Stimulated activated CD4-positive, alpha-beta T cell treated with anti-CD3 and anti-CD28 coated beads, Interleukin-12 subunit alpha, Interleukin-12 subunit beta, amount 100 ng/mL, for 4 hours (primary cell): ENCODE measurements at places on chromosomes 11 and 22.

GRCh38 chr22:47176026-47176389, 413.6 kb downstream of the TBC1D22A start:
- no peak for DNase-seq

GRCh38 chr11:23423104-23423503, 562.8 kb upstream of the CCDC179 start:
- no peak for DNase-seq

- no peak for DNase-seq
These were observed 136.0 kb upstream of the ARHGAP42 start for GRCh38 chr11:100550912-100551632.

GRCh38 chr11:3136546-3137455, 28.3 kb downstream of the OSBPL5 start:
- DNase-seq: no peak

DNA sequence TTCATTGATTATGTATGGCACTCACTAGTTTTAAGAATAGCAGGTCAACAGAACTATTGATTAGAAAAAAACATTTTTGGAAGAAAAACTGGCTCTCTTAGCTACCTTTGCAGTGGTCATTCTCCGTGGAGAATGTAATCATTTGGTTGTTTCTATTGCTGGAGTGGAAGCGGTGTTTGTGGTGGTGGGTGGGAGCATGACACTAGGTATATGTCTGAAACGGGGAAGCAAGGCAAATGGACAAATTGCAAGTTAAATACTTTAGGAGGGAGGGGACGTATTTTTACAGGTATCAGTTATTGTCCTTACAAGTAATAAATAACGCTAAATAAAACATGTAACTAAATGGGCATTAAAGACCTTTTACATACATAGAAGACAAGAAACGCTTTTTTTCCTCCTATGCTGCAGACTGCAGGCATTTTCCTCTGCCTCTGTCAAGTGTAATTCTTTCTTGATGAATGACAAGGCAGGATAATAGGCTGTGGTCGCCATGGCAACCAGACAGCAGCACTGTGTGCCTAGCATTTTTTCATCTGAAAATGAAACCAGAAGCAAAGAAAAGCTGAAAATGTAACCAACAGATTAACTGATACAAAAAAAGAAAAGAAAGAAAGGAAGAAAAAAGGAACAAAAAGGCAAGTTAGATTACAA, 46.2 kb downstream of the BLID start:
- no peak for DNase-seq

- no peak for DNase-seq
These were observed 88.5 kb upstream of the SYT13 start for GRCh38 chr11:45374653-45375059.

DNA sequence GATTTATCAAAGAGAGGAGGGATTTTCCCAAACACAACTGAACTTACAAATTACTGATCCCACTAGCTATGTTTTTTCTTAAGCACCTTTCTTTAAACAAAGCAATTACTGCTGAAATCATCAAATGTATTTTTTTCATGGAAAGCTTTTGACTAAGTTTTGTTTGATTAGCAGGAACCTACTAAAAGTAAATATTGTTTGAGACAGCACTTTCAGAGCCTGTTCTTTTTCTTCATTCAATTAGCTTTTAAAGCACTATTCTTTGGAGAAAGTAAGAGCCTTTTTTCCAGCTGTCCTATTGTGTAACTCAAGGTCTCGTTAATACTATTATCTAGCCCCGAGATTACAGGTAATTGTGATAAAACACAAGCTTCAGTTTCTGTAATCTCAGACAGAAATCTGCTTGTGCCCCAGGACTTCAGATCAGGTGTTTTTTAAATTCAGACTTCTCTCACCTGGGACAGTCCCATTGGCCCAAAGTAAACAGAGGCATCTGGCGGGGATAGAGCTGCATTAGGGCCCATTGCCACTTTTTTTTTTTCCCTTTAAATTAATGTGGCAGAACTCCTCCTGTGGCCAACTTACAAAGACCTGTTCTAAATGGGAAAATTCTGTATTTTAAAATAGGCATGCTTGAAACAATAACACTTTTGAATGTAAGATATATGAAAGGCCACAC, 11.0 kb downstream of the CSTPP1 start:
- no peak for DNase-seq

- no peak for DNase-seq
These were observed 106.8 kb downstream of the DCDC1 start for GRCh38 chr11:31262761-31263160.

DNA sequence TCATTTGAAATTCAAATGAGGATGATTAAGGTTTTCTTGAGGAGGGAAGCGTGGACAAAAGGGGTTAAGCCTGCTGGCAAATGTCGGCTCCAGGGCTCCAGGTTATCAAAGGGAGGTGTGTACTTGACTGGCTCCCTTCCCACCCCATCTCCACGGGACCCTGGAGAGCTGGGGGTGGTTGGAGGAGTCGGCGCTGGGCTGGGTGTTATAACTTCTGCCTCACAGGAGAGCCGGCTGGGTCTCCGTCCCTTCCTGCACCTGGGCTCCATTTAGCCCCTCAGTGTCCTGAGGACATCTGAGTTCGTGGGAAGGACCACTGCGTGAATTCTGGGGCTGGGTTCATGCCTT, 15.6 kb downstream of the POU2F3 start:
- no peak for DNase-seq

DNA sequence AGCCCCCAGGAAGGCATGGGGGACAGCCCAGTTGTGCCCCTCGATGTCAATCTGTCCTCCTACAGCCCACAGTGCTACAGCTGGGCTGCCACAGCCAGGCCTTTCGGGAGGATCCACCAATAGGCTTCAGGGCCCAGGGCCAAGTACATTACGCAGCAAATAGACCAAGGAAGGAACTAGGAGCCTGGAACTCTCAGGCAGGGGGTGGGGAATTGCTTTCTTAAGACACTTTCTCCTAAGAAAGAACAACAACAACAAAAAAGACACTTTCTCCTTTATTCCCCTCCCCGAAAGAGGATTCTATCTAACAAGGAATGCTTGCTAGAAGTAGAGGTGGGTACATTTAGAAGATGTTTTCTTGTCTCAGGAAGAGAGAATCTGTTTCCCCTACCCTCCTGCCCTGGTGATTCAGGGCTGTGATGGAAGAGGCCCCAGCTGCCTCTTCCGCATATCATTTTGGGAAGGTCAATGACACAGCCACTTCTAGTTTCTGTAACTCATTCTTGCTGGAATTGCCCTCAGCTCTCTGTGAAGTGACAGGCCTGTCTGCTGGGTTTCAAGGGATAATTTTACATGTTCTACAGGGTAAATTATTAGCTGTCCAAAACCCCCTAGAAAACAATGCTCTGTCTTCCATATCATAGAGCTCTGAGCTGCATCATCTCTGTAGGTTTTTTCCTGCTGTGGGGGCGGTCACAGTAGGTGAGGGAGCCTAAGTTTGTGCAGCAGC, 6.0 kb upstream of the MALAT1 start:
- DNase-seq: no peak

GRCh38 chr11:60703374-60703773, 4.0 kb downstream of the MS4A8 start:
- DNase-seq: no peak

- DNase-seq: no peak
These were observed 2.9 kb downstream of the RBX1 start for GRCh38 chr22:40954113-40954512.

GRCh38 chr11:109553284-109553683, 131.3 kb downstream of the C11orf87 start:
- DNase-seq: no peak

DNA sequence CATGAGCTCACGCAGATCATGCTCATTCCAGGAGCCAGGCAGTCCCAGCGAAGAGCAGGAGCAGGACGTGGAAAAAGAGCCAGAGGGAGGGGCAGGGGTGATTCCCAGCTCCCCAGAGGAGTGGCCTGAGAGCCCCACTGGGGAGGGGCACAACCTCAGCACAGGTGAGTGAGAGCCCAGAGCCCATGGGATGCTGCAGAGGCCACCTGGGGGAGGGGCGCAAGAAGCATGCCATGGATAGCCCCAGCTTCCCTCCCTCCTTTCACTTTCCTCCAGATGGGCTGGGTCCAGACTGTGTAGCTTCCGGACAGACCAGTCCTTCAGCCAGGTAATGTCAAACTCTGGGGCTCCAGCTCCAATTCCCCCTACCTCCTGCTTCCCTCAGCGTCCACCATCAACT, 6.2 kb downstream of the SMTNL1 start:
- DNase-seq: no peak

DNA sequence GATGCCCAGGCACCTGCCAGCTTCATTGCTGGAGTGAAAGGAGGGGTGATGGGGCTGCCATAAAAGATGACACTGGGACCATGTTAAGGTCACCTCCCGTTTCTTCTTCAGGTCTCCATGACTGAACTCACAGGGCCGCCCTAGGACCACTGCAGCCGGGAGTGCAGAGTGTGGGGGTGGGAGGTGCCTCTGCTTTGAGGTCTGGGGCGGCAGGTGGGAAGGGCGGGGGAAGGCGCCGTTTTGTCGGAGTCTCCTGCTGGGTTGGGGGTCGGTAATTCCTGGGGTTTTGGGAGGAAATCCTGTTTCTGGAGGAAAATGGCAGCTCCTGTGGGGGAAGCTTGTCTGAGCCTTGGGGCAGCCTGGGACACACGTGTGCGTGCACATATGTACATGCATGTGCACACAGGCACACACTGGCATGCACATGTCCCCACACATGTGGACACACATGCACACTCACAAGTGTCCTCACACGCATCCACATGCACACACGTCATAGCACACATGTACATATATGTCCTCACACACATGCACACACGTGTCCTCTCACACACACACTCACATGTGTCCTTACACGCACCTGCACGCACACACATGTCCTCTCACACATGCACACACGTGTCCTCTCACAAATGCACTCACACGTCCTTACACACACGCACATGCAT, 990.9 kb downstream of the BRD1 start:
- DNase-seq: no peak

DNA sequence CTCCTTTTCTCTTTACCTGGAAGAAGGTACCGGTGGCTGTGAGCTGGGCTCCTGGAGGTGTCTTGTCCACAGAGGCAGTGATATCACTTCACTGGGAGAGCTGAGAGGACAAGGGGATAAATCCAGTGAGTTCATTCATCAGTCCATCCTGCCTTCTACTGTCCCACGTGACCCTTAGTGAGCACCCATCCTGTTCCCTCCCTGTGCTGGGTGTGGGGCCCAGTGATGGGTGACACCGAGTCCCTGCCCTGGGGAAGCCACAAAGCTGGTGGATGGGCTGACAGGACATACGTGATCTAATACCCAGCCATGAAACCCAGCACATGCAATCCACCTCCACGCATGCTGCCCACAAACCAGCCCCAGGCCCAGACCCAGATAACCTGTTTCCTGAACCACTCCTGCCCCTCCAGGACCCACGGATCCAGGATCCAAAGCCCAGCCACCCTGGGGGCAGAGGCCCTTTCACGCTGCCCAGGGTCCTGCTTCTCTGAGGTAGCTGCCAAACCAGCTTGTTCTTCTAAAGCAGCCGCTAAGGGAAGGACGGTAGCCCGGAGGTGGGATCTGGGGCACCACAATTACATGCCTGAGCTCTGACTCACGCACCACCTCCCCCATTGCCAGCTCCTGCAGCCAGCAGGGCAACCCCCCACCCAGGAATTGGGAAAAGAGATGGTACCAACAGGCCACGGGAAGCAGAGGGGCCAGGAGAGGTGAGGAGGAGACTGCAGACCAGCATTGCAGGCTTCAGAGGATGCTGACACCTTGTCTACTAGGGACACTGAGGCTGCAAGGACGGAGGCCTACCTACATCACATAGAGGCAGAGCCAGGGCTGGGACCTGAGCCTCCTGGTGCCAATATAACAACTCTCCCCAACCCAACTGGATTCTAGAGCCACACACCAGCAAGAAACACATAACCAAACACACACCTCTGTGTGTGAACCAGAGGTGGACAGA, 35.2 kb downstream of the GDPD5 start:
- no peak for DNase-seq

GRCh38 chr11:77467993-77468392, 5.9 kb downstream of the PAK1 start:
- DNase-seq: no peak

DNA sequence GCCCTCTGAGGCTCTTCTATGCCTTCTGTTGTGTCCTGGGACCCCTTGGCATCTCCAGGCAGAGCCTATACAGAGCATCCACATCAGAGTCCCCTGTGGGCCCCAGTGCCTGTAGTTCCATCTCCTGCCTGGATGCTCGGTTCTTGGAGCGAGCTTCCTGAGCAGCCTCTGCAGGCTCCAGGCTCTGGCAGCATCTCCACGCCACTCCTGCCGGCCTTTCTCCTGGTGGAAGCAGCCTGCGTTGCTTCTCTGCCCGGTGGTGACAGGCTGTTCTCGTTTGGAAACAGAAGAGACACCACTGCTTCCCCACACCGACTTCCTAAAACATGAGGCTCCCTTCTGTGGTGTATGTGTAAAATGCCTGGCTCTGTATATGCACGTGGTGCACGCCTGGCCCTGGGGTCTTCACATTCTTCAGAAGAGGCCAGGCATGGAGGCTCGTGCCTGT, 52.8 kb downstream of the BCR start:
- DNase-seq: no peak

- DNase-seq: no peak
These were observed 535.8 kb downstream of the KCNA4 start for GRCh38 chr11:29480981-29481380.

GRCh38 chr11:70680781-70681281, 282.5 kb downstream of the CTTN start:
- no peak for DNase-seq

GRCh38 chr22:25996669-25997068, 172.6 kb upstream of the SEZ6L start:
- DNase-seq: no peak

- DNase-seq: no peak
These were observed 279.6 kb upstream of the PLET1 start for GRCh38 chr11:112540261-112540660.

DNA sequence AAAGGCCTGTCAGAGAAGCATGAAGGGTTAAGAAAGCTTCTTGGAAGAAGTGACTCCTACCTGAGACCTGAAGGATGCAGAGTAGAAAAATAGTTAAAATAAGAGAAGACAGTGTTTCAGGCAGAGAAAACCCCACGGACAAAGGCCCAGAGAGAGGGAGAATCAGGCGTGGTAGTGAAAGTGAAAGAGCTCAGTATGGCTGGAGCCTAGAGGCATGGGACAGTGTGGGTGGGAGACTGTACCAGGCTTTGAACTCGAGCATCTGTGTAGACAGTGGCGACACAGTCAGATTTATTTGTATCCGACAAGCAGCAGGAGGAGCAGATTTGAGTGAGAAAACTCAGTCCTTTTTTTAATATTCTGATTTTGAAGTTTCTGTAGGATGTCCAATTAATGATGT, 360.0 kb downstream of the OPCML start:
- DNase-seq: no peak

DNA sequence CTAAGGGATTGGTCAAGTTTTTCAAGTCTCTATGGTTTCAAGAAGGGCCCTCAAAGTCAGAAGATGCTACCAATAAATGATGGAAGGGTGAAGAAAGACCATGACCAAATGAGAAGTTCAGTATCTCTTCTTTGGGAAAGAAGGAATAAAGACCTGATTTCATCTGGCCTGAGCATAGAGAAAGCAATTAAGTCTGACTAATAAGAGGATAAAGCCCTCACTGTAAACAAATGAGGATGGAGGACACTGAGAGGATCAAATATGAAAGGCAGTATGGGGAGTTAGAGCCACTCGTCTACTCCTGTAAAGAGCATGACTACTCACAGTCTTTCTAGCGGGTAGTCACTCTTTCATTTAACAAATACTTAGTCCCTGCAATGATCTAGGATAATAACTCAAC, 44.6 kb downstream of the FAM168A start:
- no peak for DNase-seq

- no peak for DNase-seq
These were observed 58.4 kb downstream of the KIF18A start for GRCh38 chr11:28049338-28050216.
